ENCODE measurements at places on chromosomes 2 and 18.

DNA sequence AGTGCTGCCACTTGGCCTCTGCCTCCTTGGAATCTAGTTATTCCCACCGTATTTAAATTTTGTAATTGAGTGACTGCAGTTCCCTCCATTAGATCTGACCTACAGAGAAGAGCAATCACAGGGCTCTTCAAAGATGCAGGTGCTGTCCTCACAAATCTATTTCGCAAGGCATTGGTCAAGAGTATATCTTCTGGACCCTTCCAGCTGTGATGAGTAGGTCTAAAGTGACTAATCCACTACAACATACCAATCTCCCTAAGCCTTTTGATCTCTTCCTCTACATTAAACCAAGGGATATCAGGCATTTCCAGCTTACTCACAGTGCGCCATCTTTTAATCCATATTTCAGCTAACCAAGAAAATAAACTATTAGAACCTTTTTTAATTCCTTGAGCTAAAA is 65.1 kb upstream of the COL3A1 start:
- DNase-seq = no peak

GRCh38 chr2:106342831-106343251 is 125.4 kb downstream of the RGPD3 start:
- no peak for DNase-seq

- DNase-seq = no peak
Measured at GRCh38 chr2:202636213-202636513, 1.4 kb downstream of the FAM117B start.

- DNase-seq = no peak
Measured at GRCh38 chr2:187964746-187965145, 326.9 kb upstream of the GULP1 start.

DNA sequence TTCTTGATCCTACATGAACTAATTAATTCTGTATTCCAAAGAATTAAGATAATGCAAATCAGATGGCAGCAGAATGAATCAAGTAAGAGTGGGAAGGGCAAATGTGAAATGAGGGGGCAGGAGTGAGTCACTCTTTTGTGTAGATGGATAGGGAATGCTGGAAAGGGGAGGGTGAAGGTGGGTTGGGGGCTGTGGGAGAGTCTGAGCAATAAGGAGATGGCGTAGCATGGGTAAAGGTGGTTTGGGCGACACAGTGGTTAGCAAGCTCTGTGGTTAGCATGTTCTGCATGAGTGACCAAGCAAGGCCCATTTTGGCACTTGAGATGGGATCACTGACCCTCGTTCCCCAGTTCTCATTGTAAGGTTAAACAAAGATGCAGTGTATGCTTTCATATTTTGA is 20.4 kb downstream of the GPD2 start:
- no peak for DNase-seq

DNA sequence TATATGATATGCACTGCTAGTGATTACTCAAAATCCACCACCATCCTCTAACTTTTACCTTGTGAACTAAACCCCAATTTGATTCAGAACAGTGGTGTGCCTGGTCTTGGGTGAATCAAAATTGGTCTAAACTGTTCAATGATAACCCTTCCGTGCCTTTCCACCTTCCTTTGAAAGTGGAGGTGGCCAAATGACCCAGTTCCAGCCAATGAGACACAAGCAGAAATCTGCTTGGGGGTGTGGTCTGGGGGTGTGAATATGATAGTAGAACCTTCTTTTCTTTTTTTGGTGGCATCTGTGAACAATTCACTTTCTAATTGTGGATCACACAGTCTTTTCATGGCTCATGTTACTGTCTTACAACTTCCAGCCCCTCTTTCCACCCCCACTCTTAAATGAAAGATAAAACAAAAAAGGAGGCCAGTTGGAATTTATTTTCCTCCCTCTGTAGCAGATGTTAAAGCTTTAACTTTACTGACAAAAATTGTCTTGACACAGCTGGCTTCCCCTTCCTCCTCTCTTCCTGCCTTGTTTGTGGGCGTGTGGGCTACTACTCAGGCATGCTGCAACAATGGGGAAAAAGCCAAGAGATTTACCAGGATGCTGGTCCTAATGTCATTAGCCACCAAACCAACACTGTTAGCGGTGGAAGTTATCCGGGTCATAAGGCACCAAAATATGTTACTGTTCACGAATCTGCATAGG is 58.8 kb upstream of the ANKRD44 start:
- DNase-seq = no peak

- DNase-seq = no peak
Measured at GRCh38 chr2:86430368-86430767, 10.8 kb upstream of the KDM3A start.

GRCh38 chr2:201768918-201769317 is 11.8 kb downstream of the ALS2 start:
- no peak for DNase-seq

DNA sequence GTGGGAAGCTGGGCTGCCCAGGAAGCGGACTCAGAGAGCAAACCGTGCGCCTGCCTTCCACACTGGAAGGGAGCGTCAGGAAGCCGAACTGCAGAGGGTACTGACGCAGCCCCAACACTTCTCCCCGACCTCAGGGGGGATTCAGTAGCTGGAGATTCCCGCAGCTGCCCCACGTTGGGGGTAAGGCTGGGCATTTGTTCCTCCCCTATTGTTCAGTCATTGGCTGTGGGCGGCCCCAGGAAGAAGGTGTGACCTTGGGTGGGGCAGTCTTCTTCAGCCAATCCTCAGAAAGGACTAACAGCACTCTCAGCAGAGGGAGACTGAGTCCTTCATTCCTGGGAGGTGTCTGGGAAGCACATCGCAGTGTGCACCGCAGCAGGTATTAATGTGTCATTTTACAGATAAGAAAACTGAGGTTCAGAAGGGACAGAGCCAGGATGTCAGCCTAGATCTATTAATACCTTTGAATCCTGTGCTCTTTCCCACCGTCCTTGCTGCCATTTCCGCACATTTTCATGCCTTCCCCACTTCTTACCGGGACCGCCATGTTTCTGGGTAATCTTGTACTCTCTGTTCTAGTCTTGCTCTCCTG is 12.1 kb upstream of the C18orf32 start:
- DNase-seq = no peak

DNA sequence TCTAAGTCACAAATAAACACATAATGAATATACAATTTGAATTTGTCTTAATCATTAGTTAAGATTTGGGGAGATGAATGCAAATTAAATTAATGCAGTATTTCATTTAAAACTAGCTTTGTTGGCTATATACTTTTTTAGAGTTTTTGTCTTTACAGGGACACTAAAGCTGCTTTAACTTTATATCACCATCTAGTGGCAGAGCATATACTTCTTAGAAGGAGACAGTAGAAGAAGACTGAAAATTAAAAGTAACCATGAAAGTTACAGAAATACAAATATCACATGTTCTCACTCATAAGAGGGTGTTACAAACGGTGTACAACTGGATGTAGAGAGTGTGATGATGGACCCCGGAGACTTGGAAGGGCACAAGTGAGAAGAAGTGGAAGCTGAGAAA is 268.3 kb upstream of the NETO1 start:
- DNase-seq = no peak

DNA sequence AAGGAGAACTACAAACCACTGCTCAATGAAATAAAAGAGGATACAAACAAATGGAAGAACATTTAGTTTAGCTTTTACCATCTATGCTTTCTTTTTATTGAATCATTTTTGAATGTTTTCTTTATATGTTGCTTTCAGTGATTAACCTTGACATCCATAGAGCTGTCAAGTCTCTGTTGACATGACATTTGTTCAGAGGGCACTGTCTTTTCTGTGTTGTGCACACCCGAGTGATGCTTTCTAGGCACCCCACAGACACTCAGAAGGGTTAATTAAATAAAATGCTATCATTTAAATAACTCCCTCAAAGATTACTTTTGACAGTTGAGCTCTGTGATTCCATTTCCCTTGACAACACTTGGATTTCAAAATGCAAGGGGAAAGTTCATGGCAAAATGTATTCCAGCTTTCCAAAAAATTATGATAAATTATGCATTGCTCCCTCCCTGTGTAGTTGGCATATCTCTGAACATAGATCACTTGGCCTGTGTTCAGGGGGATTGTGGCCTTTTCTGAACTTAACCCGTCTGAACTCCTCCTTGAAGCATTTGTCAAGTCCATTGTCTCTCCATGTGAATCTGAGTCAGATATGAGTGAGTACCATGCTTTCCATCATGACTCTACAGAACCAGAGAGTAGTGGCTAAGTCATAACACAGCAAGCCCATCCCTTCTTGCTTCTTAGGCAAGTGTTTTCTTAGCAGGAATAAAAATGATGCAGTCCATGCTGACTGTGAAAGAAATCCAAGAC is 372.6 kb downstream of the RPRM start:
- no peak for DNase-seq

DNA sequence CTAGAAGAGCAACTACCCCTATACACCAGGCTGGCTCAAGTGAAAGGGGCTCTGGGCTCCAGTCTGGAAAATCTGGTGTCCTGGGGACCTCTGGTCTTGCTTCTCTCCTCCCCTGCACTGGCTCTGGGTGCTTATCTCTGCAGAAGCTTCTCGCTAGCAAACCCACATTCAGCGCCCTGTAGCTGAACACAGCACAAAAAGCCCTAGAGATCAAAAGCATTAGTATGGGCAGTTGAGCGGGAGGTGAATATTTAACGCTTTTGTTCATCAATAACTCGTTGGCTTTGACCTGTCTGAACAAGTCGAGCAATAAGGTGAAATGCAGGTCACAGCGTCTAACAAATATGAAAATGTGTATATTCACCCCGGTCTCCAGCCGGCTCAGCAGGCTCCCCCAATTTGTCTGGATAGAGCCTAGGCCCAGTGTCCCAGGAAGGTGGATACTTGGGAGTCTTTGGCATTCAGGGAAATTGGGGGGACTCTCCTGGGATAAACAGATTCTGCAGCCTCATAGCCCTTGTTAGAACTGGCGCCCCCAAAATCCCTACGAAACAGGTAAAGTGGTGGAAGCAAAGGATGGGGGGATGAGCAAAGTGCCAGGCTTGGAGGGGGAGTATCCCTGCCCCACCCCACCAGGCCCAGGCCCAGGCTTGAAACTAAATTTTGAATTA is 2.5 kb upstream of the HOXD4 start:
- no peak for DNase-seq

GRCh38 chr18:45340884-45341283 is 274.4 kb upstream of the SLC14A2 start:
- DNase-seq = no peak

- DNase-seq = no peak
Measured at GRCh38 chr18:60568220-60568619, 195.6 kb upstream of the MC4R start.

- peak; percentile 12 for DNase-seq
Measured at GRCh38 chr2:7567646-7568045, 650.4 kb downstream of the RNF144A start.

DNA sequence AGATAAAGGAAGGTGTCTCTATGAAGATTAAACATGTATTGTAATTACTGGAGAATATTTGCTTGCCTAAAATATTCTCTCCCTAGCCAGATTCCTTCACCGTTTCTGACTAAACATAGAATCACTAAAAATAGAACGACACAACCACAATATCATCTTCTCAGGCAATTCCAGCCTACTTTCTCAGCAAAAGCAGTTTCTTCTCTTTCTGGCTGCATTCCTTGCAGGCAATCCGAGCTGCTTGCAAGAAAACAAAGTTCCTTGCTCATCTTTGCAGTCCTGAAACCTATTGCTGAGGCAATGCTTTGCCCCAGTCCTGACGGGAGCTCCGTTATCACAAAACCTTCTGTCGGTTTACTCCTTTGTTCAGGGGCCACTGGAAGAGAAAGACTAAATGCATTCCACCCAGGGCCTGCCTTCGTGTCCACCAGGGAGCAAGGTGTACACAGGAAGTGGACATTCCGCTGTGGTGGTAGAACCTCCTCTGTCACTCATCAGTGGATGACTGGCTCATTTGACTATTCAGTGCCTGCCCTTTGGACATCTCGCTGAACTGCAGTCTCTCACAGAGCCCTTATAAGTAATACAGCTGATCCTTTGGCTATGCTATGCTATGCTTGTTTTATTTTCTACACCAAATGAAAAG is 239.2 kb upstream of the DOK6 start:
- no peak for DNase-seq

GRCh38 chr2:54555318-54555837 is 99.3 kb downstream of the SPTBN1 start:
- no peak for DNase-seq

GRCh38 chr2:46970334-46971288 is 55.0 kb upstream of the MCFD2 start:
- no peak for DNase-seq

GRCh38 chr18:23661735-23662308 is 889 bp downstream of the ANKRD29 start:
- DNase-seq = no peak

DNA sequence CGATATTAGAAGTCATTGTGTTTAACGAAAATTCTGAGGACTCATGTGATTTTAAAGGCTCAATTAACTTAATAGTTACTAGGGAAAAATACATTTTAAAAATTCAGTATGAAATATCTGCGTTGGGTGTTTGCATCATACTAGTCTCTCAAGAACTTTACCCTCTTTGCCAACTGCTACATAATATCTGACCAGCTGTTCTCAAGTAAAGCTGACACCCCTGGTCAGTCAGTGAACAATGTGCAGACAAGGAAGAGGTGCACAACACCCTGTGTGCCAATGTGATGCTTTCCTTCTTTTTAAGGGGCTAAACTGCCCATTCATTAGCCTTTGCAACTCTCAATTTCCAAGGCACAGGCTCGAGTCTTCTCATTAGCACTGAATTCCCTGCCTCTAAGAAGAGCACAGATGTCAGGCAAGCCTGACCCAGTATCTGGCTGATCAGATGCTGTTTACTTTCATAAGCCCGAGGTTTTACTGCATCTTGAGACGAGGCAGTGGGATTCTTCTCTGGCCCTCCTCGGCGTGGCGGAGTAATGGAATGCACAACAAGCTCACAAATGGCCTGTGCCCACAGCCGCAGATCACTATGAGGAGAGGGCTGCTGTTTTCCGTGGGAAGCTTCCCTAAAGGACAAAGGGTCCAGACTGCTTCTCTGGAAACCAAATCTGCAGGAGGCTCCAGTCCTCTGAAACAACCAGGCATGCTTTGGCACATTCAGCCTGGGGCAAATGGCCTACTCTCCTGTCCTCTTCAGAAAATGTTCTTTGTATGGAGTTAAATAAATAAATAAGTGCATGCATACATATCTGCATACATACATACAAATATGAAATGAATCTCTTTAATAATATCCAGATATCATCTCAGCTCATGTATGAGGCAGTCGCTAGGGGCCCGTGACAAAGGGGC is 240.3 kb downstream of the ZNF521 start:
- DNase-seq = no peak

GRCh38 chr18:72863754-72864153 is 4.0 kb downstream of the NETO1 start:
- DNase-seq = no peak

- DNase-seq = no peak
Measured at GRCh38 chr2:106058469-106059137, 135.5 kb downstream of the UXS1 start.

DNA sequence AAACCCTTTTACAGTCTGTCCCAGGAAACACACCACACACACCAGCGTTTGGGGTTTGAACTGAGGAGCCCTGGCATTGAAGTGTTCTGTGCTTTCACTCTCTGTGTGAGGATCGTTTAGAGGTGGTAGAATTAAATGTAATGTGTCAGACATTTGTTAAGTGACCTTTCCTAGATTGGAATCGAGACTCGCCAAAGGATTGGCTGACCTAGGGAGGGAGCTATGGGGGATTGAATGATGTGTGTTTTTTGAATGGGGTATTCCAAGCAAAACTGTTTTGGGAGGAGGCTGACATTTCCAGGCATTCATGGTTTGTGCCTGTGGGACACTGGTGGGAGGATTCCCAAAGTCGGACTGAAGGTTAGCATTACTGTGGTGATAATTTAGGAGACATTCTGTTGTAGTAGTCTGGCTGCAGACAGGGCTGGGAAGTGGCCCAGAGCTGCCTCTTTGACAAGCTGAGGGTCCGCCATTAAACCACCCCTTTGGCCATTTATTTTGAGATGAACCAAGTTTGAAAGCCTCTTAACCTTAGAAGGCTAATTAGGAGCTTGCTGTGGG is 1.7 kb downstream of the MYO1B start:
- DNase-seq = no peak

Data from stimulated activated CD8-positive, alpha-beta memory T cell treated with anti-CD3 and anti-CD28 coated beads, Interleukin-7, amount 100 ng/mL, for 1 hour (primary cell).